ENCODE measurements at places on chromosomes 16 and 17.

DNA sequence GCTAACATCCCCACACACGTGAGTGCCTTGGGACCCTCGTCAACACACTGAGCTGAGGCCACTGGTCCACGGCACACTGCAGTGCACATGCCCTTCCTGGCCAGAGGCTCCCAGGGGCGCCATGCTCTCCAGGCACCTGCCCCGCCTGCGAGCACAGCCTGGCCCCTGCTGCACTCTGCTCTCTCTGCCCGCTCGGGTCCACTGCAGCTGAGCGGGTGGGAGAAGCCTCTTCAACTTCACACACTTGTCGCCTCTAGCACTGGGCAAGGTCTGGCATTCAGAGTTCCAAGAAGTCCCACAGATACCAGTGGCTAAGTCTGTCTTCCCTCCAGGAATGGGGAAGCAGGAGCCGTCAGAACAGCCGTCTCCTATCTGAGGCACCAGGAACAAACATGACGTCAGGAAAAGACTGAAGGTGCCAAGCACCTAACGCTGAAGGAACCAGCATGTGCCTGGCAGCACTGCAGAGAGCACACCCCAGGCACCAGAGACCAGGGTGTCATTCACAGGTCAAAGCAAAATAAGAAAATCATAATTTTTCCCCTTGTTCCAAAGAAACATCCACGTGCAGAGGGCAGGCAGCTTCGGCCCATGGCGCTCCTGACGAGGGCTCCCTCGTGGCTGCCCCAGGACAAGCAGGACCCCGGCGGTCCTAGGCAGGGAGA, 82.9 kb downstream of the ZNF778 start:
- no peak for DNase-seq

DNA sequence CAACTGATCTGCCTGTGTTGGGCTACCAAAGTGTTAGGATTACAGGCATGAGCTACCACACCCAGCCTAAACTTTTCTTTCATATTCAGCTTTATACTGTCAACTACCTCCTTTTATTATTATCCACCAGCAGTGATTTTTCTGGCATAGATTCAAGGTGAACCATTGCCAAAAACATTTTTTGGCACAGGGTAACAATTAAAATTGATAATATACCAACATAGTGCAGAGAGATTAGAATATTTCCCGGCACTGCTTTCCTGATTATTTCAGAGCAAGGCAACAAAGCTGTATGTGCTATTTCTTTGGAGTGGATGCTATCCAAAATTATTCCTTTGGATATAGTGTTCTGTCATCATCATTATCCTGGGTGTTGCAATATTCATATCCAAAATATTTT, 781.6 kb upstream of the SOX9 start:
- no peak for DNase-seq

DNA sequence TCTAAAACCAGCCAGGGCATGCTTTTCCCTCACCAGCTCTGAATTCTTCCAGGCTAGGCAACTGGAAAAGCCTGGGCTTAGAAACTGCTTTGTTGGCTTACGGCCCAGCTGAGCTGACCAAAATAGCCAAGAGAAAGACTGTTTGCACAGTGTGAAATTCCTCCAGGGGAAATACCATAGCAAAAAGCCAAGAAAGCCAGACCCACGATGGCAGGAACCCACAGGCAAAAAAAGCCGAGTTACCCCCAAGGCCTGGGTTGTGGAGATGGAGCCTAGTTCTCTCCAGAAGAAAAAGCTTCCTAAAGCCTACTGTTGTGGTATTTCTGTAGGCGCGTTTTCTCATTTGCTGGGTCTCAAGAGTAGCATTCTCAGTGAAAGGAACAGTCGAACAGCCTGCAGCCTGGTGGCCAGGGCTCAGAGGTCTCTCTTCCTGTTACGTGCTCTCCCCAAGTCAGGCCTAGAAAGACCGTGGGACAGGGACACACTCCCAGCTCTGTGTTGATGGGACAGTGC, 9.2 kb downstream of the SP2 start:
- DNase-seq: no peak

DNA sequence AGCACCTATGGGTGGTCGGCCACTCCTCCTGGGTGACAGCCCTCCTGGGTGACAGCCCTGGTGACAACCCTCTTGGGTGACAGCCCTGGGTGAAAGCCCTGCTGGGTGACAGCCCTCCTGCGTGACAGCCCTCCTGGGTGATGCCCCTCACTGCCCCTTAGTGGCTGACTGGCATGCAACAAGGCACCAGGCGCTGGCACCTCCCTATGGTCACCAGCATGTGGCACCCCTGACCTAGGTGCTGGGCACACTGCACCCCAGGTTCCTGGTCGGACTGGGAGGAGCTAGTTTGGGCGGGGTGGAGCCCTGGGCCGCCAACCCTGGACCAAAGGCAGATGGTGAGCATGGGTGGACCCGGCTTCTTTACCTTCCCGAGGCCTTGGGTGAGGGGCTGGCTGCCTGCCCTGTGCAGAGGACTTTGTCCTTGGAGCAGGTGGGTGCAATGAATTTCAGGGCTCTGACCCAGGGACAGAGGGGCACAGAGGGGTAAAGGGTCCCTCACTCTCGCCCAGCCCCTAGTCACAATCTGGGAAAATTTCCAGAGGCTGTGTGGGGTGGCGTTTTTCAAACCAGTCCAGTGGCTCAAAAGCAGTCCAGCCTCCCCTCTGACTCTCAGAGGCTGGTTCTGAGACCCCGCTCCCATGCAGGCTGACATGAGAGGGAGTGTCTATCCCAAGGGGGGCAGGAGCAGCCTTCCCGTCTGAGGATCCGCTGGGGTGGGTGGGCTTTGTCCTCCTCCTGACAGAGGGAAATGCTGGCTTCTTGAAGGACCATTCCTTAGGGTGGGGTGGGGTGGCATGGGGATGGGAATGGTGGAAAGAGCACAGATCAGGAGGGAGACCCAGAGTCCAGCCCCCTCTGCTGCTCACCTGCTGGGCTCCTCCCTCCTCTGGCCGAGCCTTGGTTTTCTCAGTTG, 25.9 kb upstream of the TNFRSF13B start:
- no peak for DNase-seq

DNA sequence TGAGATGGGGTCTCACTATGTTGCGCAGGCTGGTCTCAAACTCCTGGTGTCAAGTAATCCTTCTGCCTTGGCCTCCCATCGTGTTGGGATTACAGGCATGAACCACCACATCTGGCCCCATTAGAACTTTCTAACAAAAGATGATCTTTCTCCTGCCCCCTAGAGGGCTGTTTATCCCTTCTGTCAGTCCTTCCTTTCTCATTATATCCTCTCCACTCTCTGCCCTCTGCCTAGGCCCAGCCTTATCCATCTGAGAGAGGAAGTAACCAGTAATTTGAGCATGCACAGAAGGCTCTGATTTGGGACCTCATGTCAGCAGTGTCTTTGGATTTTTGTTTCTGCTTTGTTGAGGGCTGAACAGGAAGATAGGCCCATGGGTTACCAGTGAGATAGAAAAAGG, 4.4 kb upstream of the DHX40 start:
- DNase-seq: no peak
